ENCODE measurements at places on chromosomes 16 and 17.

- peak; percentile 56 for DNase-seq
These were observed 100.0 kb downstream of the METRNL start for GRCh38 chr17:83179374-83179773.

GRCh38 chr17:34416116-34416515 lies 53.1 kb upstream of the CCL1 start:
- no peak for DNase-seq

DNA sequence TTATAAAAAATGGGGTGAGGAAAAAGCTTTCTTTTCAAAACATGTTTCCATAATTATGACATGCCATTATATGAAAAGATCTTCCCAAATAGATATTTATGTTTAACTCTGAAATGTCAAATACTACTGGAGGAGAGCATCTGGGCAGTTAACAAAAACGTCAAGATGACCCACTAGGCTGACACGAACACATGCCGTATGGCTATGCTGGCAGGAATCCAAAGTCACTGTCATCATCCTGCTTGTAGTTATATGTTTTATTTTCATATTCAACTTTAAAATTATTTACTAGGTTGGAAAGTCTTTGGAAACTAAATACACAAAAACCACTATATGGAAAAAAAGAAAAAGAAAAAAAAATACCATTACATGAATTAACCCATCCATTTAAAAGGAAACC lies 27.3 kb downstream of the ANKFY1 start:
- DNase-seq = no peak

DNA sequence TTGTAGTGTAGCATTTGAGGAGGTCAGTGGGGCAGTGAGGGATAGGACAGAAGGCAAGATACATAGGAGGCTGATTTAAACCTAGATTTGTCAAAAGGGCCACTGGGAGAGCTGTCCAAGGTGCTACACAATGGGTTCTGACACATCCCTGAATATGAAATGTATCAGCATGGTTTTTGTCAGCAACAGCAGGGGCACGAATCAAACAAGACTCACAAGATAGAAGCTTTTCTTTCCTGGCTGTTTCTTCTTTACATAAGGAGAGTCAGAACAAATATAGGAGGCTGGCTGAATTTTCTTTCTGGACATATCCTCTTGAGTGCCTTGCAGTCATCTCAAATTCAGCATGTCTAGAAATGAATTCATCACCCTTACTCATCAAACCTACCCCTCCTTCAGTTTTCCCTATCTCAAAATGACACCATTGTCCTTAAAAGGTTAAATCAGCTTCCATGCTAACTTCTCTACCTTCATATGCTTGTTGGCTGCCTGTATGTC lies 130.5 kb downstream of the NPIPB5 start:
- DNase-seq = peak; percentile 80

- DNase-seq = no peak
These were observed 21.4 kb downstream of the GALNS start for GRCh38 chr16:88835383-88835782.

DNA sequence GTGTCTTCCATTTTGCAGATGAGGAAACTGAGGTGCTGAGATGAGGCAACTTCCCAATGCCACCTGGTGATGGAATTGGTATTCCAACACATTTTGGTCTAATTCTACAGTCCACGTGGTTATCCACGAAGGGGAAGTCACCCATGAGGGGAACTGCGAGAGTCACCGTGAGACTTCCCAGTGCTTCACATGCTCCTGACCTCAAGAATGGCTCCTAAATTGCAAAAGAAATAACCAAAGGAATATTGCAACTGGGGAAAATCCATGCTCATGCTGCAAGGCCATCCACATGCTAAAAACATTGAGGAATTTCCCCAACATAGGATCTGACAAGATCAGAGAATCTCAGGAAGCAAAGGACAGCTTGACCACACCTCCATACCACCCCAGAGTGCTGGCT lies 153.9 kb downstream of the HS3ST3B1 start:
- no peak for DNase-seq

- DNase-seq = no peak
These were observed 3.0 kb downstream of the FMNL1 start for GRCh38 chr17:45224671-45225050.

GRCh38 chr16:89095491-89095951 lies 1.9 kb downstream of the ACSF3 start:
- no peak for DNase-seq

DNA sequence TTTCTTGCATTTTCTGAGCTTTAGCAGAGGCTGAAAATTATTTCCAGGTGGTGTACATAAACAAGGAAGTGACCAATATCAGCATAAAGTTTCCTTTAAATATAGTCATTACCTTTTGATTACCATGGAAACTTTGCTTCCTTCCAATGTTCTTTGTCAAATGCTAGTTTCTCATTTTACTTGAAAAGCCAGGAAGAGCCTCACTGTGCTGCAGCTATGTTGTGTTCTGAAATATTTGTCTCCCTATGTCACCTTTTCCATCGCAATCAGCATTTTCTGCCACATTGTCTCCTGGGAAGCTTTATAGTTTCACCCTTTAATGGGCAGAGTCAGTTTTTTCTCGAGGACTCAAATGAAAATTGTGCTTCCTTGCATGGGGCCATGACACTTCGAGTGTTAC lies 496.0 kb downstream of the CDH8 start:
- no peak for DNase-seq

GRCh38 chr17:35132816-35133550 lies 9.1 kb downstream of the NLE1 start:
- no peak for DNase-seq

DNA sequence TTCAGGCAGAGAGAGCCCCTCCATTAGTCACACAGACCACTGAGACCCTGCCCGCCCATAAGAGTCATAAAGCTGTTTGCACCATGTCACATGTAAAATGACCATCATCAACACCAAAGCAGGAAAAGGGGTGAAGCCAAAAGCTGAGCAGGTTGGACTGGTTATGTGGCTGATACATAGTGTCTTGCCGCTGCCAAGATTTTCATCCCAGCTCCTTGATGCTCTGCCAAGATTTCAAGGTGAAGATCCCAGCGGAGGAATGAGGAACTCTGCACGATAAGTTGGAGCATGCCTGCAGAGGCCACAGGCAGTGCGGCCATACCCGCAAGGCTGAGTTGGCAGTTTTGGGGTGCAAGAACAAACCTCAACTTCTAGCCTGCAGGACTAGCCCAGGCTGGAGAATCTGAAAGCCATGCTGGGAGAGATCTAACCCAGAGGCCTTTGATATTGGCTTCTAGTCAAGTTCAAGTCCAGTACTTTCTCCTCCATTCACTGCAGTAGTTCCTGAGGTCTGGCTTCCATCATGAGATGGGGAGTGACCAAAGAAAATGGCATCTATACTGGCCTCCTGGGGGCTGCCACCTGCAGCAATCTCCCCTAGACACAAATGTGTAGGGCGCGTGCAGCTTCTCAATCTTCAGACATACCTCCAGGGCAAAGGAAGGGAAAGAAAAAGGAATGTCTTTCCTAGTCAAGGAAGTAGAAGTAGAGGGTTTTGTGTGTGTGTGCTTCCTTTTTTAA lies 79.7 kb upstream of the NOL11 start:
- DNase-seq = no peak

GRCh38 chr17:40550608-40551007 lies 14.7 kb downstream of the CCR7 start:
- DNase-seq = no peak

DNA sequence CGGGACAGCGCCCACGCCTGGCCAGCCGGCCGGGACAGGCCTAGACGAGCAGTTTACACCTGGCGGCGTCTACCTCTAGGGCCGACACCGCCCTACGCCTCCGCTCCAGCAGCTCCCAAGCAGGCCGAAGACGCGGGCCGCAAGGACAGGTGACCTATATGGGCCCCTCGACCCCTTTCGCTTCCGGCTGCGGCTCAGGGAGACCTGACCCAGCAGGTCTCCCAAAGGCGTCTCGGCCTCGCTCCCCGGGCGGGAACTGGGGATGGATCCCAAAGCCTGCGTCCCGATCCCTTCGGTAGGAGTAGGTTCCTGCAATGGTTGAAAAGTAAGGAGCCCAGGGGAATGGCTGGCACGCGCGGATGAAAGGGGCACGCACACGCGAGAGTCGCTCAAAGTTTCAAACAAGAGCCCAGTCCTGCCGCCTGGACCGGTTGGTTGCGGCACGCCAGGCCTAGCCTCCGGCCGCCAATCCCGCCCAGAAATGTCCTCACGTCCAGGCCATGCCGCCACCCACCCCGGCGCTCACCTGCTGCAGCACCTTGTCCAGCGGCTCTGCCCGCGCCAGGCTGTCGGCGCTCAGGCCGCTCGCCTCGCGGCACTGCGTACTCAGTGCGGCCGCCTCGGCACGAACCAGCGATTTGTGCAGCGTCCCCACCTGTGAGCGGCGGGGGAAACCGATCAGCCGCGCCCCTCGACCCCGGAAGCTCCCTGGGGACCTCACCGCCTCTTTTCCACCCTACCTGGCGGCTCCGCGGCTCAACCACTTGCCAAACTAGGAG lies 630 bp downstream of the ESRP2 start:
- no peak for DNase-seq

DNA sequence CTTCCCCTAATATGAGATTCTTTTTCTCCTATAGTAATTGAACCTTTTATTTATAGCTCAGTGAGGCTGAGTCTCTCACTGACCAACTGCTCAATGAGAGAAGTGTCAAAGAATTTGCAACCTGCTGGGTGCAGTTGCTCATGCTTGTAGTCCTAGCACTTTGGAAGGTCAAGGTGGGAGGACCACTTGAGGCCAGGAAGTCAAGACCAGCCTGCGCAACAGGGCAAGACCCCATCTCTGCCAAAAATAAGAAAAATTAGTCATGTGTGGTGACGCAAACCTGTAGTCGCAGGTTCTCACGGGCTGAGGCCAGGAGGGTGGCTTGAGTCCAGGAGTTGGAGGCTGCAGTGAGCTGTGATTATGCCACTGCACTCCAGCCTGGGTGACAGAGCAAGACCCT lies 30.9 kb upstream of the CRYBA1 start:
- DNase-seq = no peak

DNA sequence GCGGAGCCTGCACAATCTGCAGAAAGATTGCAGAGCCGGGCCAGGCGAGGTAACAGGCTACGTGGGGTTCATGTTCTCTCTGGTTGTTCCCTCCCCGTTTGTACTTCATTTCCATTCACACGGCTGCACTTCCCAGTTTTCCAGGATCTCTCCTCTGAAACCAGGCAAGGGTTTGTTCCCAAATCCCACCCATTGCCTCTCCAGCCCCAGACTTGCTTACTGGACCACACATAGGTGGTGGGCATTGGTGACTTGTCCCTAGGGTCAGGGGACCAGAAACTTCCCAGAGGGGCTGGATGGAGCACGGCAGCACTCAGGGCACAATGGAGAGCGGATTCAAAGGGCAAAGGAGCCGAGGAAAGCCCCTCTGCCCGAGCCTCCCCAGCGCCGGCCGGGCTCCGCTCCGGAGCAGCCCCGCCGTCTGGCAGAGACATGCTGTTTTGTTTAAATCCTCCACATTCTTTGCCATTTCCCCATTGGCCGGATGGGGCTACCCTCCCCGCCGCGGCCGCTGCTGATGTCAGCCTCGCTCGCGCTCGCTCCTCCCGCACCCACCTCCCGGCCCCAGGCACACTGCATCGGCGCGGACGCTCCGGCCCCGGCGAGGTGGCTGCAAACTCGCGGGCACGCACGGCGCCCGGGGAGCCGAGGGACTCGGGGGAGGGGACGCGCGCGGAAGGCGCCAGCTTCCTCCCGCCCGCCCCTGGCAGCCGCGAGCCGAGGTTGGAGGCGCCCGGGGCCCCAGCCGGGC lies at the start of gene PITPNC1:
Gene PITPNC1 (plus strand): TSS at position 545 of the 751 bp plus-strand sequence.
- peak; percentile 93 for DNase-seq

GRCh38 chr17:65547253-65547670 lies 14.2 kb downstream of the AXIN2 start:
- DNase-seq = no peak

DNA sequence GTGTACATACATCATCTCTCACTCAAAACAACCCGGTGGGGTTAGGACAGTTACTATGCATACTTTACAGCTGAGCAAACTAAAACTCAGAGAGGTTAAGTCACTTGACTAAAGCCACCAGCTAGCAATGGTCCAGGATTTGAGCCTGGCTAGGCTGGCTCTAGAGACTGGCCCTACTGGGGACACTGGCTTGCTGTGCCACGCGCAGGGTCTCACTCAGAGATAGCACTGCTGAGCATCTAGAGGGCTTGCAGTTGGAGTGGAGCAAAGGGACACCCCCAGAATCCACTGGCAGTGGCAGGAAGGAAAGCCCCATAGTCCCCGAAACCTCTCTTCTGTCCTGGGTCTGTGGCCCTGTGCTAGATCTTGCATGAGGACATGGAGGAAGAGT lies 11.1 kb downstream of the SAMD14 start:
- no peak for DNase-seq

DNA sequence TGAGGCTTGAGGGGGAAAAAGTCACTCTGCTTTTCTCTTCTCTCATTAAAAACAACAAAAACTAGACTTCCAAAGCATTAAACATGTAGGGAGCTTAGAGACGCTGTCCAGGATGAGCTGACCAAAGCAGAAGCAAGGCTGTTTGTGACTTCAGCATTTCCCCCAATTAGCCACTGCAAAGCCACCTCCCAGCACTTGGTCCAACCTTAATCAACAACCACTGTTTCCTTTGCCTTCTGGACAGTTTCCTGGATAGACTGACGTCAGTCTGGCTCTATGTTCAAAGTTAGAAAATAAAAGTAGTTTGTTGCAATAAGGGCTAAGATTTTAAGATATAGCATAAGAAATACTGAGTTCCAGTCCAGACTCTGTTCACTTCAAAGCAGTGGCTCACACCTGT lies 3.1 kb downstream of the TMEM231 start:
- DNase-seq = no peak

GRCh38 chr17:74516561-74517328 lies 14.5 kb downstream of the CD300LB start:
- peak; percentile 62 for DNase-seq

GRCh38 chr17:78284146-78284545 lies 52.7 kb downstream of the TMEM235 start:
- DNase-seq = no peak

- DNase-seq = no peak
These were observed 25.4 kb downstream of the DNAI2 start for GRCh38 chr17:74299226-74300009.

DNA sequence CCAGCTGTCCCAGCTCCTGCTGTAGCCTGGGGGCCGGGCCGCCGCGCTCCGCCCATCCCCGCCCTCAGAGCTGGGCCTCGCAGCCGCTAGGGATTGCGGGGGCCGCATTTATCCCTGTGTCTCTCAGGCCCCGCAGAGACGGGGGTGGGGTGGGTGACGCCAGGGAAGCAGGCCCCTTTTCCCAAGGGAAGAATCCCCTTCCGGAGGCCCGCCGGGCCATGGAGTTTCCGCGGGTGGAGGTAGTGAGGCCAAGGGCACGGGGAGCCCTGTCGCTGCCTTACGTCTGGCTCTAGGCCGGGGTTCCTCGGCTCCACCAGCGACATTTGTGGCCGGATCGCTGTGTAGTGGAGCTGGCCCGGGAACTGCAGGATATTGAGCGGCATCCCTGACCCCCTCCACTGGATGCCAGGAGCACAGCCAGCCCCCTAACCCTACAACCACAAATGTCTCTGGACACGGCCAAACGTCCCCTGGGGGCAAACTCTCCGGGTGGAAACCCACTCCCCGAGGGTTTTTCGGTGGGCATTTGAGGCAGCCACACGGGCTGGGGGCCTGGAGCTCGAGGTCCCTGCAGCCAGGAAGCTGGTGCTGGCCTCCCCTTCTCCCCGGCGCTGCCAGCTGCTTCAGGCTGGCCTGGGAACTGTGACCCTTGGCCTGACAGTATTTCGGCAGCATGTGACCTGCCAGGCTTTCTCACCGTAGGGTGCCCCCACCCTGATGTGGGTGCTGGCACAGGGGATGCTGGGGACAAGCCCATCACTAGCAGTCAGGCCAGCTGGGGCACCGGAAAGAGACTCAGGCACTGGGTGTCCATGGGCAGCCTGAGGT lies 12.0 kb upstream of the CD300A start:
- DNase-seq = peak; percentile 95

Measured in osteocyte (in vitro differentiated cells).